ENCODE measurements at places on chromosomes 5 and 9.

DNA sequence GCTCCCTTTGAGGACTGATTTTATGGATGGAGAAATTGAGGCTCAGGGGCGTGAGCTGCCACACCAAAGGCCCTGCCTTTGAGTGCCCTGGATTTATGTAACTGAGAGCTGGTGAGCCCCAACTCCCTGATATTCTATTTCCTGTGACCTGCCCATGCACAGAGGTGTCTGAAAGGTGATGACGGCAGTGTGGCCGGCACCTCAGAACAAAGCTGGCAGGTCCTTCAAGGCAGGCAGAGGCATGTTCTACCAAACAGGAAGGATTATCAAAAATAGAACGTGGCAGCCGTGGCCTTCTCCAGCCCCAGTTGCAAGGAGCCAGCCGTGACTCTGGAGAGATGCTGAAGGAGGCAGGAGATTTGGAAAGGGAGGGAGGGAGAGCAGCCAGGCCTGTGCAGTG is 36.2 kb downstream of the INSYN2B start:
- DNase-seq = no peak

GRCh38 chr5:179954434-179954833 is 46.7 kb upstream of the TBC1D9B start:
- DNase-seq = no peak

DNA sequence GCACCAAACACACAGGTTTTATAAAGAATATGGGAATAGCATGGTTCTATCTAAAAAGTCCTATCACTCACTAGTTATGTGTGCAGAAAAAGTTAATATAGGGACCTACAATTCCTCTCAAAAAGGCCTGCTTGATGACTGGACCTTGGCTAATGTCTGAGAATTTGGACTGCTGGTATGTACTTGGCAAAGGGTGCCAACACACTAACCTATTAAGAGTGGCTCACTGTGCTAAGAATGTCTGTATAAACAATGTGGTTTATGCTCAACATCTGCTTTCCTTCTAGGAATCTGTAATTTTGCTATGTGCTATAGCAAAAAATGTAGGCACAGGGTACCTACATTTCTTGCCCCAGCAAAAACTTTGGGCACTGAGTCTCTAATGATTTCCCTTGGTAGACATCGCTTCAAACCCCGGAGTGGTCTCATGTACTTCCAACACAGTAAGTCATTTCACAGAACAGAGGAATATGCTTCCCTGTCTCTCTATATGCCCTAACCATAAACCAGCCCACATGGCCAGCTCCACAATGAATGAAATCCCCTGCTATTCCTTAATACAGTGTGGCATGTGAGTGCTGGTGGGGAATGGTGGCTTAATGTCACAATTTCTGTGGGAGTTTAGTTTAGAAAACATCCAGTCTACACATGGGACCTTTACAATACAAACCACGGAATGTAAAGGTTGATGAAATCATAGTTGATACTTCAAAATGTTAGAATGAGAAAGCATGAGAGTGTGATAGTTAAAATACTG is 101.7 kb downstream of the UBAP2 start:
- DNase-seq = no peak

GRCh38 chr5:66828548-66829357 is 232.6 kb downstream of the MAST4 start:
- no peak for DNase-seq

- no peak for DNase-seq
Observed at GRCh38 chr9:98121058-98121457, 2.0 kb upstream of the TRIM14 start.

All from stimulated activated CD4-positive, alpha-beta T cell treated with anti-CD3 and anti-CD28 coated beads, Interleukin-1b, Interleukin-23, amount 100 ng/mL, for 1 hour (primary cell).